ENCODE measurements at places on chromosomes 1 and 21.

DNA sequence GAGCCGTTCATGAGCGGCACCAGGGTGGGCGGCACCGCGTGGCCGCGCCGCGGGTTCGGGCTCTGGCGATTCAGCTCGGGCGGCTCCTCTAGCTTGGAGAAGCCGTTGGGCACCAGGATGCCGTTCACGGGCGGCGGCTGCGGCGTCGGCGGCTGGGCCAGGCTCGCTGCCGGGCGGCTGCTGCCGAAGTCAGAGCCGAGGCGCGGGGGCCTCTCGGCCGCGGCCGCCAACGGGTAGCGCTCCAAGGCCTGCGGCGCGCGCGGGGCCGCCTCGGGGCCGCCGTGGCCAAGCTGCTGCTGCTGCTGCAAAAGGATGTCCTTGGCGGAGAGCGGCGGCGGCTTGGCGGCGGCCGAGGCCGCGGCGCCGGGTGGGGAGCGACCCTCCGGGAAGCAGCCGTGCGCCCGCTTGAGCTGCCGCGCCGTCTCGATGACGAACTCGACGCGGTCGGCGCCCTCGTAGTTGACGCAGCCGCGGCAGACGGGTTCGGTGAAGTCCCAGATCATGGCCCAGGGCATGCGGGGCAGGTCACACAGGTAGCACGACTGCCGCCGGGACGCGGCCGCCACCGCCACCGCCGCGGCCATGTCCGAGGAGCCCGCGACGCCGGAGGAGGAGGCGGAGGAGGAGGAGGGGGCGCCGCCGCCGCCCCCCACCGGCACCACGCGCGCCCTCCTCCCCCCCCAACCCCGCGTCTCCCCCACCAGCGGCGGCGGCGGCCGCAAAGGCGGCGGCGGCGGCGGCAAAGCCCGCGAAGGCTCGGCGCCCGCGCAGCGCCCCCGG is 877 bp downstream of the IRF2BP2 start:
- peak; percentile 87 for DNase-seq

GRCh38 chr1:150692720-150693119 is 4.2 kb downstream of the GOLPH3L start:
- no peak for DNase-seq

GRCh38 chr1:154849645-154850131 is 20.4 kb downstream of the KCNN3 start:
- peak; percentile 54 for DNase-seq

DNA sequence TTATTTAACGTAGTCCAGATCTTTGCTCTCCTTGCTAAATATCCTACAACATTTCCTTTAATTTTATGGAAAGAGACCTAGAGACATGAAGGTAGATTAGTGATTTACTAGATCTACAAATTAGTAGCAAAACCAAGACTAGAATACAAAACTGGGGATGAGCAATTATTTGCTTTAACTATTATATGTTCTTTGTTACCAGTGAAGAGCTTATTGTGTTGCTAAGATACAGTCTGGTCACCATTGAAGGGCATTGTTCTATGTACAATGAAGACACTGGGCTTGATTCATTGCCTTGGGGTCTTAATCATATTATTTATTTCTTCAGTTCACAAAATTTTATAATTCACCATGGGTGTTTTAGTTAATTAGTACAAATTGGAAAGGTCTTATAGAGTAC is 88.3 kb downstream of the S1PR1 start:
- no peak for DNase-seq

- DNase-seq, result no peak
Observed at GRCh38 chr1:9875636-9876000, 34.5 kb downstream of the CTNNBIP1 start.

DNA sequence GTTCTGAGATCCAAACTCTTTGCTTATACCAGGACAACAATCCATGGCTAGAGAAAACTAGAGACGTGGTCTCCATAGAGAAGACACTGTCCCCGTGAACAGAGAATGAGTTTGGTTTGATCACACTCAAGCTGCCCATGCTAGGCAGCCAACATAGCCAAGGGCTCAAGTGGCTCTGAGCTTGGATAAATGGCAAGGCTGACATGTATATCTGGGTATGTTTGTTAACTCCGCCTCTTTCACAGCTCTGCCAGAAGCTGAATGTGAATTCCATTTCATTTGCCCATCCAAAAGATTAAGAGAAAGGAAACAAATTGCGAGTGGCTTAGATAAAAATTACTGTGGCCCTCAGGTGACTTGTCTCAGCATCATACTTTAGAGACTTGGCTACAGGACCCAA is 38.0 kb downstream of the ILDR2 start:
- DNase-seq, result no peak

DNA sequence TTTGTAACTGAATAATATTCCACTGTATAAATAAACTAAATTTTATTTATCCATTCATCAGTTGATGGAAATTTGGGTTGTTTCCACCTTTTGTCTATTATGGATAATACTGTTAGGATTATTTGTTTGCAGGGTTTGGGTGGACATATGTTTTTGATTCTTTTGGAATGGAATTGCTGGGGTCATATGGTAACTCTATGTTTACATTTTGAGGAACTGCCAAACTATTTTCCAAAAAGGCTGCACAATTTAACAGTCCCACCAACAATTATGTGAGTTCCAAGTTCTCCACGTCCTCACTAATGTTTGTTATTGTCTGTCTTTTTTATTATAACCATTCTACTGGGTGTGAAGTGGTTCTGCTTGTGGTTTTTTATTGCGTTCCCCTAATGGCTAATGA is 4.3 kb upstream of the SERBP1 start:
- no peak for DNase-seq

DNA sequence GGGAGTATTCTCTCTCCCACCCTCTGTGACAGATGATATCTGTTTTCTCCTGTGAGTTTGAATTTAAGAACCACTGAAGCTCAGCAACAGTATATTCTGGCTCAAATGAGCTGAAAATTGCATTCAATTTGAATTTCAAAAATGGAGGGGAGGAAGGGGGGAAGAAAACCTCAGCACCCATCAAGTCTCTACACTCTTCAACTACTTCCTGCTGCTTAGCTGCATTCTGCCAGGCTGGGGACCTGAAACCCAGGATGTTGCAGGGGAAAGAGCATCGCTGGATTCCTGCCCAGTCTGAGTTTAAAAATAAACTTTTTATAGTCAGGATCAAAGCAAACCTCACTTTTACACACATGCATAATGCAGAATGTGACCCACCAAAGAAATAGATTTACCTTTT is 214.3 kb upstream of the ESRRG start:
- DNase-seq, result no peak

GRCh38 chr1:226082959-226083301 is 20.4 kb downstream of the H3-3A start:
- DNase-seq, result peak; percentile 91

GRCh38 chr1:218739426-218739825 is 394.3 kb downstream of the TGFB2 start:
- no peak for DNase-seq

GRCh38 chr1:119827010-119827409 is 15.8 kb upstream of the REG4 start:
- DNase-seq, result no peak

- no peak for DNase-seq
Observed at GRCh38 chr1:163178628-163179027, 24.1 kb downstream of the RGS5 start.

- no peak for DNase-seq
Observed at GRCh38 chr1:171616586-171616985, 5.5 kb upstream of the MYOCOS start.

GRCh38 chr21:28444111-28444510 is 548.6 kb downstream of the LTN1 start:
- DNase-seq, result no peak

DNA sequence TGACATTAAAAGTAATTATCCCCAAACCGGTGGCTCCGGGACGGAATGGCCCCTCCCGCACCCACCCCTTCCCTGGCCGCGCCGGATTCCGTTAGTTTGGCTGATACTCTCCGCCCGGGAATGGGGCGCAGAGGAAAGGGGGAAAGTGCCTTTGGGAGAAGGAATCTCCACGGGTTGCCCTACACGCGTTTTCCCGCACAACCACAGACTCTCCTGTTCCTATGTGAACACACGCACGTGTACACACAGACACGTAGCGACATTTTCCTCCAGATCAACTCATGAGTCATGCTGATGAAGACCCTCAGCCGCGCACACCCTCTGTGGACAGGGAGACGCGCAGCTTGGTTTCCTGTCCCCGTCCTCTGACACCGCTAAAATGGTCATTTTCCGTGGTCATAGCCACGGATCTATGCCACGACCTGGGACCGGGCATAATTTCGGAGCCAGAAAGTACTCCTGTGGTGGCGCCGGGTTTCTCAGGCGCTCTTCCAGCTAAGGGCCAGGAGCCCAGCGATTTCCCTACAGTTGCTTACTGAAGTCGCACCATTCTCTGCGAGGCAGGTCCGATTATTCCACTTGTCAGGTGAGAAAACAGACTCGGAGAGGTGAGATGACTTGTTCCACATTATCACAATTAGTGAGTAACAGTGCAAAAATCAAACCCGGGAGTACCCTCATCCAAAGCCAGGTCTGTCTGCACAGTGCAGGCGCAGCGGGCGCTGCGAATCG is 4.0 kb upstream of the DMRTA2 start:
- DNase-seq, result no peak

- peak; percentile 69 for DNase-seq
Observed at GRCh38 chr1:4109628-4109940, 209.5 kb upstream of the C1orf174 start.

DNA sequence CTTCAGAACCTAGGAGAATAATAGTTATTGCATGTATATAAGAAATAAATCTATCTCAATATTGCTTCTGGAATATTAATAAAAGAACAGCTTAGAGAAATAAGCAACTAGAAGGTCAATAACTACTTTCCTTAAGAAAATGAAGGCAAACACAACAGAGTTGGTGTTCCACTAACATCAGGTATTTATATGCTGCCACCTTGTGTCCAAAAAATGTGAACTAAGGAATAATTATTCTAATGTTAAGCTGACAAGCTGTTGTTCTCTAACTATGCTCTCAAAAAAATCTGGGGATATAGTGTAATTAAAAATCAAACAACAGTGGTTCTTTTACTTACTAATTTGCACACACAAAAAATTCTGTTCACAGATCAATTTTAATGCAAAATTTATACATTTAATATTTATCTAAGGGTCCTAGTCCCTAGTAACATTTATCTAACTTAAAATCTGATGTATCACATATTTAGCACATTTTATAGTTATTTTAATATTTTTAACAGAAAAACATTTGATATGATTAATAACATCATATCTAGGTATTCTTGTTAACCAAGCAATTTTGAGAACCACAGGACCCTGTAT is 39.6 kb downstream of the UCHL5 start:
- no peak for DNase-seq

GRCh38 chr1:6465461-6466005 is 440 bp downstream of the TNFRSF25 start:
- DNase-seq, result no peak

DNA sequence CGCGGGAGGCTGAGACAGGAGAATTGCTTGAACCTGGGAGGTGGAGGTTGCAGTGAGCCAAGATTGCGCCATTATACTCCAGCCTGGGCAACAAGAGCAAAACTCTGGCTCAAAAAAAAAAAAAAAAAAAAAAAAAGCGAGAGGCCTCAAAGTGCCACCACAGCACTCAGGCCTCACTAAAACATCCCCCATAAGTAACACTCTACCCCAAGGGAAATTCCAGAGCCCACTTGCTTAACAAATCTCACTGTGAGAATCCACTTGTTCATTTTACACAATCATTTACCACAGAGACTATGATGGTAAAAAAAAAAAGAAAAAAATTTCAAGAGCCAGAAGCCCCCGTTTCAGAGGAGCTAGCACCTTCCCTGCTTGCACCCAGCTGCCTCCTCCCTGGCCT is 26.3 kb upstream of the EXOSC10 start:
- DNase-seq, result no peak

- no peak for DNase-seq
Observed at GRCh38 chr1:172679000-172679772, 20.3 kb downstream of the FASLG start.

- DNase-seq, result no peak
Observed at GRCh38 chr1:168195199-168196135, 16.7 kb downstream of the TIPRL start.

DNA sequence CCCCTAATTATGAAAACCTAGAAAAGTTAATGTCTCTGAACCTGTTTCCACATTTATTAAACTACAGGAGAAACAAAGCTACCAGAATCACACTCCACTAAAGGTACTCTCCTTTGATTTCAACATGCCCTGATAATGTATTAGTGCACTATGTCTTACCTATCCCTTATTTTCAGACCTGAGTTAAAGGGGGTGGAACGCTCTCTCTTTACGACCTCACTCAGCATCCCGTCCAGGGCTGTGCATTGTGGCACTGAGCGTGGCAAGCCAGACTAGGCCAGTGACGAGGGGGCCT is 678 bp downstream of the LSM10 start:
- no peak for DNase-seq

DNA sequence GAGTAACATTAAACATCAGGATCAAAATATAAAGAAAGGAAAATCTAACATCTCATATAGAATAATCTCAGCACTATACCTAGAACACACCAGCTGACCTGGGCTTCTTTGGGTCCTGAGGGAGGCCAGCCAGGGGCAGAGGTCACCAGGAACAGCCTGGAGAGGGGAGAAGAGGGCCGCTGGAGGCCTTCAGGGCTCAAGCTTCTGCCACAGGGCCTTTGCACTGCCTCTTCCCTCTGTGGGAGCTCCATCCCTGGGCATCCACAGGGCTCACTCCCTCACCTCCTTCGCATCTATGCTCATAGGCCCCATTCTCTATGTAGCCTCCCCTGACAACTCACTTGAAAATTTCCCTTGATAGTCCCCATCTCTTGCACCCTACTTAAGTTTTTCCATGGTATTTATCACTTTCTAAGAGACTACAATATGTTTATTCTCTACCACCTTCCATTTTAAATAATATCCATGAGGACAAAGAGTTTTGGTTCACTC is 73.9 kb downstream of the HIVEP3 start:
- no peak for DNase-seq

DNA sequence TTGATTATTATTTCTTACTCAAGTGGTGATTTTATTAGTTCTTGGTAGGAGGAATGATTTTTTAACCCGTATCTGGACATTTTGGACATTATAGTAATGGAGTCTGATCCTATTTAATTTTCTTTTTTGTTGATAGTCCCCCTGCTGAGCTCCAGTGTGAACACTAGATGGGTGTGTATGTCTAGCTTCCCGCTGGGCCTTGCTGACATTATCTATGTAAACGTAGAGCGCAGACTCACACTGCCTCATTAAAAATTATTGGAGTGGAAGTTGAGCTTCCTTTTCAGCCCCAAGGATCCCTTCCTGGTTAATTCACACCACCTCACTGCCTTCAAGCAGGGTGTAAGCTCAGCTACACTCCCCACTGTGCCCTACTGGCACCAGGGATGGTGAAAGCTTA is 467.6 kb upstream of the PKN2 start:
- no peak for DNase-seq

GRCh38 chr1:22252251-22252650 is 109.4 kb upstream of the WNT4 start:
- no peak for DNase-seq

GRCh38 chr1:40575336-40575735 is 43.9 kb downstream of the ZNF684 start:
- no peak for DNase-seq

All from posterior vena cava (tissue), 2 donors.